Caudate nucleus (tissue), 63 donors: ENCODE measurements at places on chromosomes 5 and 9.

- no peak for DNase-seq
These were observed 21.0 kb upstream of the TRIM52 start for GRCh38 chr5:181281984-181282316.

GRCh38 chr5:148751025-148751424 lies 75.4 kb upstream of the ADRB2 start:
- no peak for DNase-seq

DNA sequence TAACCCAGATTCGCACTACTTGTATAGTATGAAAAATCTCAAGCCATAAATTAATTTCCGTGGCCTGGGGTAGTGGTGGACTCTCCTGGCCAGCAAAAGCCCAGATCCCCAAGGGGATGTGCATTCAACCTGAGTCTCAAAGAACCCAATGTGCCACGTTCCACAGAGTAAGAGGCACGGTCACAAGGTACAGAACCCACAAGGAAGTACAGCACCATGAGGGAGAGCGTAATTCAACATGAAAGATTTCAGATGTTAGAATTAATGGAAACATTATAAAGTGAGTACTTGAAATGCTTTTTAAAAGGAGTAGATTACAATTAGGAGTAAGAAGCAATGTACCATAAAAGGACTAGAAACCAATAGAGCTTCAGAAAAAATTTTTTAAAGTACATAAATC lies 23.4 kb downstream of the SRD5A1 start:
- DNase-seq = no peak

DNA sequence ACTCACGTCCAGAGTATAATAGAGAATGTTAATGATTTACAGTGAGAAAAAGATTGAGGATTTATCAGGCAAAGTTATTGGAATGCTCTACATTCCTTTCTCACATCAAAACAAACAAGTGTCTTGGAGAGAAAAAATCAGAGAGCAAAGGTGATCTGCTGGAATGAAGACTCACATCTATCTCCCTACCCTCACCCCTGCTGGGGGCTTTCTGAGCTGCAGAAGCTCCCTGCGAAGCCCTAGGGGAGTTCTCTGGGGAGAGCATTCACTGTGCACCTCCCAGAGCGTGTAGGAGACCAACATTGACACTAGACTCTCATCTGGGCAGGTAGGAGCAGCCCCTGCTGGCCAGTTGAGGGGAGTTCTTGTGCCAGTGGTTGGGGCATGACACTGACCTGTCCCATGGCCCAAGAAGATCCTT lies 76.6 kb upstream of the ADAMTS16 start:
- DNase-seq = no peak

GRCh38 chr5:177222269-177222668 lies 81.2 kb downstream of the RAB24 start:
- DNase-seq = no peak

- DNase-seq = no peak
These were observed 94.8 kb downstream of the AOPEP start for GRCh38 chr9:94821098-94821887.

GRCh38 chr9:133275105-133276000 lies at the start of gene ABO:
TSS of gene ABO (minus strand) at chr9:133275201.
- DNase-seq = no peak

GRCh38 chr5:172779691-172780341 lies 8.8 kb upstream of the DUSP1 start:
- no peak for DNase-seq

DNA sequence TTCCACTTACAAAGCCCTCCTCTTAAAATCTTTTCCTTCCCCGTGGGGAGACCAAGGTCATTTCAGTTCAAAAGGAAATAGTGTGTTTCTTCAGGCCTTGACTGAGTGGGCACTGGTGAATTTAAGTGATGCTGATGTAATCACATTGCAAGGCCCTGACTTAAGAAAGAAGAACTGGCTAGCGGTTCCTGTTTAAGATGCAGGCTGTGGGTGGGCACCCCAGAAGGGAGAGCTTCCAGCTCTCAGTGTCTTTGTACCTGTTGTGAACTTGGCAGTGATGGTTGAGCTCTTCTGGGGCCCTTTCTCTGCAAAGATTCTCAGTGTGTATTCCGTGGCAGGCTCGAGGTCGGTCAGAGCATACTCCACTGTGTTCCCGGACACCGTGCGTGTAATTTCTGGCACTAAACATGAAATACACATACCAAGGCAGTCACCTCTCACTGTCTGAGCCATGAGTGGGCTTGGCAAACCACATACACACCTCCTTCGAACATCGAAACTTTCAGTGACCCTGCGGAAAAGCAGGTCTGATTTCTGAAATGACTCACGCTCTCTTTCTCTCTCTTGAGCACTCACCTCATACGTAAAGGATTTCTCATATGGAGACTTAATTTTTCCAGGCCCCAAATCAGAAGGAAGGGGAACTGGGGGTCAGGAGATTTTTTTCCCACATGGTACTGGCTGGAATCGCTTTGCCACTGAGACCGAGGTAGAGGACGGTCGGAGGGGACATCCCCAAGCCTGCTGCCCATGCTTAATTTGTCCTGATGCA lies 81.9 kb downstream of the TNC start:
- DNase-seq = no peak

DNA sequence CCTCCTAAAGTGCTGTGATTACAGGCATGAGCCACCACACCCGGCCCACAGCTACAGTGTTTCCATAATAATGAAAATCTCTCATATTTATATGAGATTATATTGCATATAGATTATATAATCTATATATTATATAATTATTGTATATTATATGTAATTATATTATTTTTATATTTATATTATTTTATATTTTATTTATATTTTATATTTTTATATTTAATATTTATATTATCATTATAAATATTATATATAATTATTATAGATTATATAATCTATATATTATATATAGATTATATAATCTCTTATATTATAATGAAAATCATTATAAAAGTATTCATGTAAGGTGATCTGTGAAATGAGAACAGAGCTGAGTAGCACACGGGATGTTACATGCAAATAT lies 11.5 kb downstream of the ANKRD18B start:
- no peak for DNase-seq

- no peak for DNase-seq
These were observed 20.8 kb downstream of the NKD2 start for GRCh38 chr5:1029282-1029944.

- DNase-seq = no peak
These were observed 9.3 kb downstream of the PCDHGA12 start for GRCh38 chr5:141439411-141440141.

DNA sequence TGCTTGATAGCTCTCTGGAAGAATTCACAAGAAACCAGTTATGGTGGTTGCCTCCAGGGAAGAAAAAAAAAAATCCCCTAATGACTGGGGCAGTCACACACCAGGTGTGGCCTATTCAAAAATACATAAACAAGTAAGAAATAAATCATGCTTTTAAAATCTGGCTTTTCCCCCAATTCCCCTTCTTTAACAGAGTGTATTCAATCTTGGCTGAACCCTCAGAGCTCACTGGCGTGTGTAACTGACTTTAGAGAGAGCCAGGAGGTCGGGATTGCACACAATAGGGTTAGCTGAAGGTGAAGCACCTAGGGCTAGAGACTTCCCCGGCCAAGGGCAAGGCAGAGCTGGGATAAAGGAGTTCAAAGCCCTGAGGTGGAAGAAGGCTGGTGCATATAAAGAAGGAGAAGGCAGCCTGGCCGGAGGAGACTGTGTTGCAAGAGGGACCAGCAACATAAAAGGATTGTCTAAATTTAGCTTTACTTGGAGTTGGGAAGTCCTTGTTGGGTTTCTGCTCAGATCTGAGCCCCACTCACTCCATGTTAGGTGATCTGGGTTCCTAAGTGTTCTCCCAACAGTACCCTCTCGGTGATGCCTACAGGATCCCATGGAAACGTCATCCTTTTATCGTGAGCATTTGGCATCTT lies 19.7 kb downstream of the FNBP1 start:
- DNase-seq = no peak

GRCh38 chr9:98311541-98311940 lies 56.1 kb upstream of the TBC1D2 start:
- no peak for DNase-seq

- no peak for DNase-seq
These were observed 134.6 kb upstream of the CPEB4 start for GRCh38 chr5:173753307-173754168.

DNA sequence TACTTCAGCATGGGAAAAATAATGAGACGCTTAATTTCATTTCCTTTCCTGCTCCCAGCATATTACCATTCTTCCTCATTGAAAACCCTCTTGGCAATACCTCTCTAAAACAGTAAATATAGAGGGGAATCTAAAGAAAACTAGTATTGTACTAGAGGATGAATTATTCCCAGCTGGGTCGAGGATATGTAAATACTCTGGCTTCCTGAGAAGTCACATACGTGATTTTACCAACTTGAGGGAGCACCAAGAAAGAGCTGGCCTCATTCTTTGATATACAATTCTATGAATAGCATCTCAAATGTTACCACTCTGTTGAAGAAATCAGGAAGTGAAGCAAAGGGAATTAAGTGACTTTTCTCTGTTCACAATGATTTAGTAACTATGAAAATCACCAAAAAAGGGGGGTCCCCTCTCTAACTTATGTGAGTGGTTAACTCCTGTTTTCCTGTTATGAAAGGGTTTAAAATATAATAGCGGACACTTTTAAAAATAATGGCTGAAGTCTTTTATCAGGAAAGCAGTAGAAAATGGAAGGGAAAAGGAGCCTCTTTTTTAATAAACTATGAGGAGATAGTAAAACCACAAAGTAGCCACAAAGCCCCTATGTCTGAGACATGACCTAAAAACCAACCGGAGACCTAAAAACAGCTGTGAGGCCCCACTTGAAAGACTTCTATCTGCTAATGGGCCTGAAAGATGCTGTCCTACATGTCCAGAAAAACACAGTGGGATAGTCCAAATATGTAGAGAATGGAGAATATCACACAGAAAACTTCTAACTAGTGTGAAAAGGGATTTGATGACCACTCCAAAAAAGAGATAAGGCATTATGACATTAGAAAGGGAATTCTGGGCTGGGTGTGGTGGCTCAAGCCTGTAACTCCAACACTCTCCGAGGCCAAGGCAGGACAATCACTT lies 42.6 kb downstream of the LPAR1 start:
- no peak for DNase-seq

- DNase-seq = no peak
These were observed 440.4 kb downstream of the DMRT2 start for GRCh38 chr9:1490341-1491232.

DNA sequence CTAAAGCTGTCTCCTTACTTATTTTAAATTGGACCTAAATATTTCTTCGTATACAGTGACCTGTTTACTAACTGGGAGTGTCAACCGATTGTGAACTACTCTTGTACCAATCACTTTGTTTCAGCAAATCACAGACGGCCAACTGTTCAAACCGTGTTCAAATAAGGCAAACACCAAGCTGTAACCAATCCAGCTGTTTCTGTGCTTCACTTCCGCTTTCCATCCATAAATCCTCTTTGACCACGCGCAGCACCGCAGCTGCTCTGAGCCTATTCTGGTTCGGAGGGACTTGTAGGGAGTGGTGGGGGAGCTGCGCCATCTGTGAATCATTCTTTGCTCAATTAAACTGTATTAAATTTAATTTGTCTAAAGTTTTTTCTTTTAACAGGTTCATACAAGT lies 4.8 kb upstream of the FAM240B start:
- no peak for DNase-seq

DNA sequence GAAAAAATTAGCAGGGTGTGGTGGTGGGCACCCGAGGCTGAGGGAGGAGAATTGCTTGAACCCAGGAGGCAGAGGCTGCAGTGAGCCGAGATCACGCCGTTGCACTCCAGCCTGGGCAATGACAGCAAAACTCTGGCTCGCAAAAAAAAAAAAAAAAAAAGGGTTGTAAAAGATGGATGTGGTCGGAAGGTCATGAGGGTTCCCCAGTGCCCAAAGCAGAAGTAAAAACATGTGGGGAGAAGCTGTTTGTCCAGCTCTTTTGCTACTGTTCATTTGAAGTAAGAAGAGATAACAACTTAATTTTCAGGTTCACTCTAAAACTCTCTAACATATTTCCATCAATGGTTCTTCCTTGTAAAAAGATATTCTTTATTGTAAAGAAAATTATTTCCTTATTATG lies 57.1 kb upstream of the GOLPH3 start:
- DNase-seq = no peak

- DNase-seq = no peak
These were observed 37.4 kb downstream of the IL7R start for GRCh38 chr5:35894131-35894530.

DNA sequence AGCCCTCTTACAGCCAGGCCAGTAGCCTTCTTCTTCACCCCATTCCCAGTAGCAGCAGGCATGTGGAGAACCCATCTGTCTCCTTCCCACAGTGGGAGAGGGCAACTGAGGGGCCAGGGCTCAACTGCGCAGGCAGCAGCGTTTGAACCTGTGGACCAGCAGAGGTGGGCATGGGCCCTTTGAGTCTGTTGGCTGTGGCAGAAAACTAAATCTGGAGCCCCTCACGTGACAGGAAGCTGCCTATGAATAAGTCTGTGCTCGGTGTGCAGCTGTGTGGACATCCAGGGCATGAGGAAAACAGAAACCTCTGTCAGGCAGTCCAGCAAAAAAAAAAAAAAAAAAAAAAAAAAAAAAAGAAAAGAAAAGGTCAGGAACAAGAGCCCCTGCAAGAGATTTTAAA lies 189.2 kb upstream of the NR3C1 start:
- DNase-seq = no peak

- DNase-seq = no peak
These were observed 40.2 kb downstream of the SUB1 start for GRCh38 chr5:32625547-32625946.

DNA sequence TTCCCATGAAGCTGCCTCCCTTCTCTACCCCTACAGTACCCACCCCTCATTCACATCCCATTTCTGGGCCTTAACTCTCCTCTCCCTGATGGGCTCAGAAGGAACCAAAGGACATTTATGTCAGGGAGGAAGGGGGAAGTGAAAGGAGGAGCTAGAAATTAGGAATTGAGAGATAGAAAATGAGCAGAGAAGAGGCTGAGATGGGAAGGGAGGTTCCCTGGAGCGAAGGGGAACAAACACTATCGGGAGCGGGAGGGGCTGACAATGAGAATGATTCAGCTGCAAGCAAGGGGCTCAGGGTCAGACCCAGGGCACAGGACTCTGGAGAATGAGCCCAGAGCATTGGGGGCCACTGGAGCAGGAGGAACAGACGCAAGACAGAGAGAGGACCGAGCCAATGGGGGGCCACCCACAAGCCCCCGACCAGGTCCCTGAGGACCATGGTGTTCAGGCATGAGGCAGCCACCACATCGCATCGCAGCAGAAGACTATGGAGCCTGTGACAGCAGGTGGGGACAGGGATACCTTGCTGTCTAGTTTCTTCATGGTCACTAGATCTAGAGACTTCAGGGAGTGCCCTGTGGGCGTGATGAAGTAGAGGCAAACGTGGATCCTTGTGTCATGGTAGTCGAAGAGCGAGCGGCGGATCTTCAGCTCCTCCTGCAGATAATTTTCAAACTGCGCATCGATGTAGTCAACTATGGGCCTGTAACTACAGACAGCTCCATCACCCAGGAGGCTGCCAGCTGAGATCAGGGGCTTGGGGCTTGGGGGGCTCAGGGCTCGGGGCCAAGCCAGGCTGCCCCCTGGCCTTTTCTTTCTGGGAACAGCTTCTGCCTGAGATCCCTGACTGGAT lies 13.6 kb downstream of the SEPTIN8 start:
- DNase-seq = no peak

DNA sequence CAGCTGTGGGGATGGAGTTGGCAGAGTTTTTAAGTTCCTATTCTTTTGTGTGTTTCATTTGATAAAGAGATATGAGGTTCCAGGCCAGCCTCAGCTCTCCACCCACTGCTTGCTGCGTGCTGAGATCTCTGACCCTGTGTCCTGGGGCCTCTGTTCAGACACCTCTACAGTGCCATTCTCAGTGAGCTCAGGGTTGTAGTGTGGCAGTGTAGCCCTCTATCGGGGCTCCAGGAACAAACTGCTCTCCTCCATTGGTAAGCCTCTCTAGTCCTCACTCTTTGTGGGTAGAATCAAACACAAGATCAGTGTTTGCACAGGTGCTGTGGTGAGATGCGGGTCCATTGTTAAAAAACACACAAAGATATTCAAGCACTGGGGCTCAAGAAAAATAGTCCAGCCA lies 386.6 kb upstream of the RPS23 start:
- DNase-seq = no peak
